ENCODE measurements at places on chromosomes 1 and 21.

DNA sequence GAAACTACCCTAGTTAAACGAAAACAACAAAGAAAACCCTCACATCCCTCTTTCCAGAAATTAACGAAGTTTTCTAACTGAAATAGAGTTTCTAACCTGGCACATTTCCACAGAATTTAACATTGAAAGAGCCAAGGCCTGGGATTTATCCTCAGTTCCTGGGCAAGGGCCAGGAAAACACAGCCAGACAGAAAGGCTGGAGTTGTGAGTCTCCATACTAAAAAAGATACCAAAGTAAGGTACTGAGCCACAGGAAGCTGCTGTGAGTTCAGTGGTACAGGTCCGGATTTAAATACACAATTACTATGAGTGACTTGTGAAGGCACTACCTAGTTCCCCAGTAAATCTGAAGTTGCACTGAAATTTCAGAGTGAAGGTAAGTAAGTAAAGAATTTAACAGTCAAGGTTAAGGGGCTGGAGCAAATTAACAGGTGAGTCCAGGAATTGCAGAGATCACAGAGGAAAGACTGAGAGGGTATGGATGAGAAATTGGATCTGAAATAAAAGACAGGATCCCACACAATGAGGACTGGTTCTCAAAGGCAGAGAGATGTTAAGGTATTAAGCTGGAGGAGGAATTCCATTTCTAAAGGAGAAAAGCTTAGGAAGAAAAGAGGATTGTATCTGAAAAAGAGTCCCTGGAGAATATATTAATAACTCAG is 905 bp downstream of the LIX1L start:
- DNase-seq = no peak

GRCh38 chr1:197958438-197959305 is 41.5 kb downstream of the LHX9 start:
- no peak for DNase-seq

DNA sequence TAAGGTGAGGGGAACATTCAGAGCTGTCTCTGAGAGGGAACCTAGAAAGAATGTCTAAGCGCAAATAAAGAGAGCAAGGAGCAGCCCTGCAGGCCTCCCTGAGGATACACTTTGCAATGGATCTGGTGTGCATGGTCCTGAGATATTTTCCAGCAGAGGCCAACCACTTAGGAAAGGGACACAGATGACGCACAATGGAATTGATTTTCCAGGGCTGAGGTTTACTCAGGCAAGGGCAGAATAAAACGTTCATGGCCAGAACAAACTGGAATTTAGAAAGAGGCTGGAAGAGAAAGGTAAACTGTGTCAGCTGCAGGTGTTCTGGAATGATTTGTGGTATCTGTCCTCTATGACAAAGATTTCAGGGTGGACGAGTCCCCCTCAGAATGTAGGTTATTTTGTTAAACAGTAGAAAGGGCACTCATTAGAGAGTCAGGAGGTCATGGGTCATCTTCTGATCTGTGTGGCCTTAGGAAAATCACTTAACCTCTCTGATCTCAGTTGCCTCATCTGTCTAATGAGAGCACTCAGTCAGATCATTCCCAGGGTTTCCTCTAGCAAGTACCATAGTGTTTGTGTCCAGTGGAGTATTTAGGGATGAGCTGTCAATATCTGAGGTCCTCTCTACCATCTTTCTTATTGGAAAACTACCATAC is 61.8 kb upstream of the PGBD5 start:
- no peak for DNase-seq

GRCh38 chr1:116429821-116430374 is 56.9 kb downstream of the ATP1A1 start:
- no peak for DNase-seq

DNA sequence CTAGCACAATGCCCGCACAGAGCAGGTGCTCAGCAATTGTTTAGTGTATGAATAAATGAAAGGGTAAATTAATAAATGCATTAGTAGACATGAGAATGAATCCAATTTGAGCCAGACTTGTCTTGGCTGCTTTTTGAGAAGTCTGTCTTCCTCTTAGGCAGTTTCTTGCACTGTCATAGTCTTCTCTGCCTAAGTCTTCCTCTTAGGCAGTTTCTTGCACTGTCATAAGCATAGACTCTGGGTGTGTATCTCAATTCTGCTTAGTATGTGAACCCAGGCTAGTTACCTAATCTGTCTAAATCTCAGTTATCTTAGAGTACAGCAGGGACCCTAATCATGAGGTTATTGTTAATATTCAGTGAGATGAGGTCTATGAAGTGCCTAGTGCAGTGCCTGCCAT is 27.2 kb downstream of the NHLH2 start:
- DNase-seq = no peak

Data from lower lobe of right lung (tissue), 2 donors.